ENCODE measurements at places on chromosomes 12 and 14.
A peak's percentile ranks its signal among the peaks of the same experiment; 100 is the strongest.

GRCh38 chr12:122124370-122124769 is 45.8 kb downstream of the MLXIP start:
- DNase-seq = no peak

GRCh38 chr12:100718187-100718586 is 76.4 kb upstream of the ANO4 start:
- no peak for DNase-seq

DNA sequence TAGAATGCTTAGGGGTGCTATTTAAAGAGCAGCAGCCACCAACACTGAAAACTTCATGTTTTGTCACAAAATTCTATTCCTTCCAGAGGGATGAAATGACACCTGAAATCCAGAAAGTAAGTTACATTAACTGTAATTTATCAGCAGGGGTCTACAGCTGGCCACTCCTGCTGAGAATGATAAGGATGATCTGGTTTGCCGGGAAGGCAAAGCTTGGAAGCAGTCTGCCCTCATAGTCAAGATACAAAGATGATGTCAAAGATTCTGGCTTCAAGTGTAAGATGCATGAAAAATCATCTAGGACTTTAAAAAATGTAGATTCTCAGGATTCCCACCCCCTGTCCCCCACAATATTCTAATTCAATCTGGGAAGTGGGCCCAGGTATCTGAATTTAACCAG is 58.4 kb downstream of the DCAF5 start:
- DNase-seq = no peak

GRCh38 chr12:6437586-6437985 is 7.2 kb upstream of the CD27 start:
- no peak for DNase-seq

GRCh38 chr14:52031781-52032180 is 37.1 kb downstream of the NID2 start:
- no peak for DNase-seq

DNA sequence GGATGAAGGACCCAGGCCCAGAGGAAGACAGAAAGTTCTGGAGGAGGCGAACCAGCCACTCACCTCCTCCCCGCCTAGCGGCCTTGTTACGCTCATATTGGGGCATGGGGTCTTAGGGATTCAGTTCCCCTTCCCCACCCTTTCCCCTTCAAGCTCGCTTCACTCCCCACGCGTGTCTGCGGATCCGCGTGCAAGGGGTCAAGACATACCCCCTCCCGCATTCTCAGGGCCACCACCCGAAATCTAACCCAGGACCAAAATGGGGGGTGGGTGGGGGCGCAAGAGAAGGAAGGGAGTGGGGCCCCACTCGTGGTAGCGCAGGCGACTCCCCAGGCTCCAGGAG is 584 bp upstream of the RFX4 start:
- DNase-seq = no peak

DNA sequence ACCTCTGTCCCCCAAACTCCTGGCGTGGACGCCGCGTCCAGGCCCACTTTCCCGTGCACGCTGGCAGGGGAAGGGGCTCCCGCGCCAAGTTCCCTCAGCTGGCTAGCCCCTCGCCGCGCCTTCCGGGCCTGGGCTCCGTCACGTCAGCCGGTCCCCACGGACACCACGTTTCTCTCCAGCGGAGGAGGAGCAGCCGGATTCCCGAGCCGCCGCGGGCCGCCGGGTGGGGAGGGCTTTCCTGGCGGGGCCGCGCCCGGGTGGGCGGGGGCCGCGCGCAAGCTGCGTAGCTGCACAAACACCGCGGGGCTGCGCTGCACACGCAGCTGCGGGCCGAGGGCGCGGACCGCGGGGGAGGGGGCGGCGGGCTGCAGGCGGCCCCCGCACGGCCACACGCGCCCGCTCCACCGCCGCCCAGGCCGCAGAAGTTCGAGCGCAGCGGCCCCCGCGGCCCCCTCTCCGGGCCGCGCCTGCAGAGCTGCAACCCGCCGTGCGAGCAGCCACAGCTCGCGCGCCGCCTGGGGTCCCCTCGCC is 45.1 kb upstream of the PNMA1 start:
- no peak for DNase-seq

DNA sequence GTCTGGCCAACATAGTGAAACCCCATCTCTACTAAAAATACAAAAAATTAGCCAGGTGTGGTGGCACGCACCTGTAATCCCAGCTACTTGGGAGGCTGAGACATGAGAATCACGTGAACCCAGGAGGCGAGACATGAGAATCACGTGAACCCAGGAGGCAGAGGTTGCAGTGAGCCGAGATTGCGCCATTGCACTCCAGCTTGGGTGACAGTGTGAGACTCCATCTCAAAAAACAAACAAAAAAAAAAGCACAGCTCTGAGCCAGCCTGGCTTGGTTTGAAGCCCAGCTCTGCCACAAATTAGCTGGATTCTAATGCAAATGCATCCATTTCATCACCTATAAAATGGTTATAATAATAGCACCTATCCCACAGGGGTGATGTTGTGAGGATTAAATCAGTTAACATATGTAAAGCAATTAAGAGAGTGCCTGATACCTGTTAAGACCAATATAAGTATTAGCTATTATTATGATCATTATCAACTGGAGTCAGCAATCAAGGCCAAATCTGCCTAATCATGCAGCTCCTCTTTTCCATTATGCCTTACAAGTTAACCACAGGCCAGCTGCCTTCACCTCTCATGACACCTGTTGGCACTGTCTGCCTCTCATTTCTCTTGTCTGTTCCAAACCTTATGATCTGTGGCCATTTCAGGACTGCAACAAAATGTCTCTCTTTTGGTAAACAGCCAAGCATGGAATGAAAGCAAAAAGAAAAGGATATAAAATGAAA is 2.1 kb downstream of the GNPTAB start:
- no peak for DNase-seq

- no peak for DNase-seq
Measured at GRCh38 chr12:122003651-122004611, 17.8 kb upstream of the BCL7A start.

GRCh38 chr14:81555684-81556083 is 22.0 kb upstream of the SEL1L start:
- no peak for DNase-seq

- no peak for DNase-seq
Measured at GRCh38 chr12:53676656-53677015, 753 bp upstream of the ATP5MC2 start.

GRCh38 chr12:101727098-101727497 is 12.2 kb downstream of the SYCP3 start:
- DNase-seq = no peak

DNA sequence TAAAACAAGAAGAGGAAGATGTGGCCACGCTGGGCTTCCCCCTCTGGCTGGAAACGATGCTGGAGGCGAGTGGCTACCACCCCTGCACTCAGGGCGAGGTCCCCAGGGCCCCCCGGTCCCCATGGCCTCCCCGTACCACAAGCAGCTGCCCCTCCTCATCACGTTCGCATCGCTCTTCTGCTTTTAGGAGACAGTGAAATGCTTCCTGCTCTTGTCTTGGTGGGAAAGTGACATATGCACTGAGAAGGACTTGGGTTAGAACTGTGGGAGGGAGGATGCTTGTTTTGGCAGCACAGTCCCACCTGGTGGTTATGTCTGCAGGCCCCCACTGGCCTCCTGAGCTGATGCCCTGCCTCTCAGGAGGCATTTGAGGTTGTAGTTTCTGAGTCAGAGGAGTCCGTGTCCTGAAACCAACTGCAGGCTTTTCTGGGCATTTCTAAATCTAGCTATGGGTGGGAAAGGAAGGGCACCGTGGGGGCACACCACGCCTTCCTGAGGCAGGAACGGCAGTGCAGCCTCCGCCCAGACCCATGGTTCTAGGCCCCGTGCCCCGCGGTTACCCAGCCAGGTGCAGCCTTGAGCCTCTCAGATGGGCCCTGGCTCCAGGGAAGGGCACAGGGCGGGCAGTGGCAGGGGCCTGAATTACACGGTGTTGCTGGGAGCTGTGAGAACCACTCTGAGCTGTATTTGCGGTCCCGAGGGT is 139.3 kb downstream of the ADGRD1 start:
- no peak for DNase-seq

DNA sequence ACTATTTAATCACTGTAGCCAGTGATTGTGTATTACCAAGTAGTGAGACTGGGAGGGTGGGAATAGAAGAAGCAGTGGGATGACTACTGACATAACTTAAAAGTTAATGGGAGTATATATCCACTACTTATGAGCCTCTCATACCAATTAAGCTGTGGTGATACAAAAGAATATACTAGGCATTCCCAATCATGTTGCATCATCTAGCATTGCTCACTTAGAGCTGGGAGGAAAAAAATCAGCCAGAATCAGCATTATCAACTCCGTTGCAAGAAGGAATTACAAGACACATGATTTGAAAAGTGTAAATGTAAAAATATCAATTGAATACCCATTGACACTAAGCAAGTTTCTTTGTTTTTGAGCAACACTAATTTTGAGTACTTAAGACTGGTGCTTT is 745 bp upstream of the PPP1R36 start:
- DNase-seq = no peak

GRCh38 chr14:101177301-101177971 is 273.9 kb upstream of the RTL1 start:
- DNase-seq = no peak

GRCh38 chr12:132429946-132430643 is 59.9 kb upstream of the FBRSL1 start:
- DNase-seq = peak; percentile 32

DNA sequence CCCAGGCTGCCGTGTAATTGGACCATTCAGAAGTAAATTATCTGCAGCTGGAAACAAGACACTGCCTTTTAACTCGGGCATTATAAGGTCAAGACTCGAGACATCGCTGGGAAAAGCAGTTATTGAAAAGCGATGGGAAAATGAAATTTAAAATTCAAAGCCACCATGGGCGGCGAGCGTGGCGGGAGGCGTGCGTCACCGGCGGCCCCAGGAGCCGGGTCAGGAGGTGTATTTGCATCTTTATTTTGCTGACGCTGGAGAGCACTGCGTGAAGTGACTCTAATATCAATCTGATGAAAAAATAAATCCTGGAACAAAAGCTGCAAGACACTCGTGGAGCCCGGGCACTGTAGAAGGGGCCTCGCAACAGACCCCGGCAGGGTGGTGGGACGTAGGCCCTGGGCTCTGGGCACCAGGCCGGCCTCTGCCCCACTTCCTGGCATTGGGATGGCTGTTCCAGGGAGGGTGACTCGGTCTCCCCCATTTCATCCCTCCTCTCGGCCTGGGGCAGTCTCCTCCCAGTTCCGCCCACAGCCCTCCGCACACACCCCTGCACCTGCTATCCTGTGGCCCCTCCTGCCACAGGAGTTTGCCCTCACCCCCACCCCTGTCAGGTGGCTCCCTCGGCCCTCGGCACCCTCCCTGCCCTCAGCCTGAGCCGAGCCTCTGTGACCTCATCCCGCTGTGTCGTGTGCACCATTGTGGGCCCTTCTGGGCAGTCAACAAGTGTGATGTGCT is 196.2 kb downstream of the KIF26A start:
- no peak for DNase-seq

DNA sequence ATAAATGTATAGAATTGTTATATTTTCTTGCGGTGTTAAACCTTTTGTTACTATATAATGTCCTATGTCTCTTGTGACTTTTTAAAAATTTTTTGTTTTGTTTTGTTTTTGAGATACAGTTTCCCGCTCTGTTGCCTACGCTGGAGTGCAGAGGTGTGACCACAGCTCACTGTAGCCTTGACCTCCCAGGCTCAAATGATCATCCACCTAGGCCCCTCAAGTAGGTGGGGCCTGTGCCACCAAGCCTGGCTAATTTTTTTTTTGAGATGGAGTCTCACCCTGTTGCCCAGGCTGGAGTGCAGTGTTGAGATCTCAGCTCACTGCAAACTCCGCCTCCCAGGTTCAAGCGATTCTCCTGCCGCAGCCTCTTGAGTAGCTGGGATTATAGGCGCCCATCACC is 26.5 kb upstream of the RCOR1 start:
- DNase-seq = no peak

DNA sequence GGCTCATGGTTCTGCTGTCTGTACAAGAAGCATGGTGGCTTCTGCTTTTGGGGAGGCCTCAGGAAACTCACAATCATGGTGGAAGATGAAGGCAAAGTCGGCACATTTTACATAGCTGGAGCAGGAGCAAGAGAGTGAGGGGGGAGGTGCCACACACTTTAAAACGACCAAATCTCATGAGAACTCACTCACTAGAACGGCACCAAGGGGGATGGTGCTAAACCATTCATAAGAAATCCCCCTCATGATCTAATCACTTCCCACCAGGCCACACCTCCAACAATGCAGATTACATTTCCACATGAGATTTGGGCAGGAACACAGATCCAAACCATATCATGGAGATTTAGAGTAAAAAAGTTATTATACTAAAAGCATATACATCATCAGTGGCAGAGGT is 13.6 kb upstream of the LEMD3 start:
- DNase-seq = no peak

DNA sequence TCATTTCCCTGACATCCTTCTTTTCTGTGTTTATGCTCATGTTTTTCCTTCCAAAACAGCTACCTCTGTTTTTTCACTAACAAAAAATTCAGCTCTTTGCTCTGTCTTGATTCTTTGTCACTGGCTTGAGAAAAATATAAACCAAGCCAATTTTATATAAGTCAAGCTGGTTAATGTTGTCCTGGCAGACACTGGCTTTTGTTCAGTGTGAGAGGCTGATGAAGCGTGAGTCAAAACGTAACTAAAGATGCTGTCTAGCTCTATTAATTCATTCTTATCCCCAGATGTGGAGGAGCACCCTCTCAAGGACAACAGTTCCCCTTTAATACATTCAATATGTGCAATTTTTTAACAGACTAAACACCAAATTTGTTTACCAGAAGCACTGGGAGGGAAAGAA is 15.8 kb downstream of the TSPAN8 start:
- no peak for DNase-seq

DNA sequence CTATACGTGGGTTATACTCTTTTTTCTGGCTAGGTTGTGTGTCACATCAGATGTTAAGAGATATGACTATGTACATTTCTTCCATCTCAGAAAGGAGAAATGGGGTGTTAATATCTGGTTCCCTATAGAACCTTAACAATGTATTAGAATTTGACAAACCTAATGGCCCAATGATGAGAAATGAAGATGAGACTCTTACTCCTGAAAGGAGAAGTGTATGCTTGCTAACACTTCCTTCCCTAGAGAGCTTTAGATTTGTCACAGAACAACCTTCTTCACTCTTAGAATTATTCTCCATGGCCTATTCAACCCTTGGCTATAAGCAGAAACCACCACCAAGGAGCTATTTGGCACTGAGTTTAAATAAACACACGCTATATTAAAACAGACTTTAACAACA is 839.6 kb downstream of the GALC start:
- DNase-seq = no peak

- no peak for DNase-seq
Measured at GRCh38 chr12:69225251-69225910, 14.0 kb upstream of the CPSF6 start.

DNA sequence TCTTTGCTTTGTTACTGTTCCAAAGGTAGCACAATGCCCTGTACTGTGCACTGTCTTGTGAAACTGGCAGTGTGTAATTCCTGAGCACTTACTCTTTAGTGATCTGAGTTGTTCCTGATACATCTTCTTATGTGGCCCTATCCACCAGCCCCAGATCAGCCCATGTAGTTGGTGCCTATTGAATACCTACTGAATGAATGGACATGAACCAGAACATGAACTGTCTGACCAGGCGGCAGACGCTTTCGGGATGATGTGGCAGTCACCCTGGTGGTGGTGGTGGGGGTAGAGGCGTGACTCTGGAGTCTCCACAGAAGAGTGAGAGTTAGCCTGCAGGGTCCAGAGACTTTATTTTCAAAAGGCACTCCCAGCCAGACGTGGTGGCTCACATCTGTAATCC is 46.6 kb upstream of the PAPOLA start:
- no peak for DNase-seq

GRCh38 chr14:77864085-77864484 is 64.2 kb downstream of the ADCK1 start:
- no peak for DNase-seq

- DNase-seq = no peak
Measured at GRCh38 chr14:100288382-100289185, 17.7 kb downstream of the SLC25A29 start.

Data from stimulated activated CD8-positive, alpha-beta memory T cell treated with anti-CD3 and anti-CD28 coated beads, Interleukin-7, amount 100 ng/mL, for 1 hour (primary cell).